ENCODE measurements at places on chromosomes 7 and 10.

DNA sequence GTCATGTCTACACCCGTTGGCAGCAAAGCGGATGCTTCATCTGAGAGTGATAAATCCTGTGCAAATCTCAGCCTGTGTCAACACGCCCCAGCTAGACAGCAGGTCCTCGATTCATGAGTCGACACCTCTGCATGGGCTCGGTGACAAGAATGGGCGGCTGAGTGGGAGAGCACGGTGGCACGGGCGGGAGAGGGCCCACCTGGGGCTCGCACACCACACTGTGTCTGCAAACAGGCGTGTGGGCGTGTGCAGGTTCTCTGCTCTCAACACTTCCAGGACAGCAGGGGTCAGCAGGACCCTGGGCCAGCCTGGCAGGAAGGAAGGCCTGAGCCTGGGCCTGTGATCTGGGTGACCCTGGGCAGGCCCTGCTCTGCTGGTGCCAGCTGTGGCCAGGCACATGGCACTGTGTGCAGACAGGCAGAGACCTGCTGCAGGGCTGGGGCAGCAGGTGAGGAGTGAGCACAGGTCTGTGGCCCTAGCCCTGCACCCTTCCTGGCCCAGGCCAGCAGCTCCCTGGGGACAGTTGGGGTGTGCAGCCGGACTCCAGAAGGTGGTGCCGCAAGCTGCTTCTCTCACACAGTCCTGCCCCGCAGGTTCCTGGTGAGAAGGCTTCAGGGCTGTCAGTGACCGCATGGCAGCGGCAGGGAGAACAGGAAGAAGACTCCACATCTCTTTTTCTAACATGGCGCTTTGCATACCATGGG, 216.4 kb downstream of the ELFN1 start:
- H3K36me3 ChIP-seq = peaks cover 18% of the 10 kb centered on the region
- H3K4me1 ChIP-seq = peaks cover 2% of the 10 kb centered on the region
- no peak overlapping the region for H3K27ac ChIP-seq

DNA sequence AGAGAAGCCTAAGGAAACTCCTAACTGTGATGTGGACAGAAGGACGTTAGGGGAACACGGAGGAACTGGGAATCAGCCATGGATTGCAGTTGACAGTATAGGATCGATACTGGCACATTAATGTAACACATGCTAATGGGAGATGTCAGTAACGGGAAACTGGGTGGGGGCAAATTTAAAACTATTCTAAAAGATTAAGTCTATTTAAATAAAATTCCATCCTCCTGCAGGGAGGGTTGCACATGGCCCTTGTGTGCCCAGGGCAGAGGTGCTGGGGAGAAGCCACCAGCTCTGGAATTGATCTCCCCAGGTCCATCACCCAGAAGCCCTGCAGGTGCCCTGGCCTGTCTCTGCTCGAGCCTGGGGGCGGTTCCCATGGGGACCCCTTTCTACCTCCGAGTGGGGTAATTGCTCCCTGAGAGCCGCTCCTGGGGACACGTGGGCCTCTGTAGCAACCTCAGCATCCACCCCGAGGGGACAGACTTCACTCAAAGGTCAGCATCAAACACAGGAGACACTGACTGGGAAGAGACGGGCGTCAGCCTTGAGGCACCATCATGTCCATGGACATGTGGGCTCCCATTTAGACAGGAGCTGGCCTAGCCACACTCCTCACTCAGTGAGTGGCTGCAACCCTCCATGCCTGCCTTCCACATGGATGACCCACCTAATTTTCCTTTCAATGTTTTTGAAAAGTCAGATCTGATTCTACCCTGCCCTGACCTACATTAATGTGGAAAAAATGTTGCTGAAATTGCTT, 21.1 kb downstream of the SCART1 start:
- no peaks in the 10 kb centered on the region for H3K36me3 ChIP-seq
- no peak for DNase-seq
- no peaks in the 10 kb centered on the region for H3K4me1 ChIP-seq
- no peak overlapping the region for H3K4me3 ChIP-seq
- H3K27ac ChIP-seq = no peak overlapping the region
- no peaks in the 10 kb centered on the region for H3K27me3 ChIP-seq

DNA sequence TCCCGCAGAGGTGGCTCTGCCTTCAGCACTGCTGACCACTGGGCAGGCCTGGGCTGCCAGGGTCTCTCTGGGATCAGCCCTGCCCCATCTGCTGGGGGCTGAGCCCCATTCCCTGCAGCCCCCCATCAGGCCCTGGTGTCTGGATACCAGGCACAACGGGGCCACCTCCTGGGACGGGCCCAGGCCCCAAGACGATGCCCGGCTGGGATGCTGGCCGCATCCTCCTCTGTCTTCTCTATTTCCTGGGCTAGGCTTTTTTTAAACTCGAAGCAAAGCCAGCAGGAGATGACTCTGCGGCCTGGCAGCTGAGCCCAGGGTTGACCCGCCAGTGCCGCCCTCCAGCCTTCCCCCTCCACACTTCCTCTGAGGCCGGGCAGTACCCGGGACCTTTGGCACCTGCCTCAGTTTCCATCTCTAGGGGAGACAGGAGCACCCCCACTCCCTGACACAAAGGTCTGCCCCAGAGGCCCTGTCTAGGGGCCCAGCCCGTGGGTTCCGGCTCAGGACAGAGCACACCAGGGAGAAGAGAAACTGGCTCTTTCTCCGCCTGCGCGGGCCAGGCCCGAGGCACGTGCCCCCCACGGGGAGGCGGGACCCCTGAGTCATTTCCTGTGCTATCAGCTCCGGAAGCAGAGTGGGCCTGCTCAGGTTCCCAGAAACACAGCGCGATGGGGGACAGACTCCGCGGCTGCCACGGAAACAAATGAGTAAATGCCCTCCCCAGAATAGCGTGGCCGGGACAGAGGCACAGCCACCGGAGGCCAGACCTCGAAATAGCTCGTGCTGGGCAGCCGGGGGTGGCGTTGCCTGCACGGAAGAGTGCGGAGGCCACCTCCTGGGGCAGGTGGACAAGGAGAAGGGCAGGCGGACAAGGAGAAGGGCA, 84.6 kb upstream of the PDGFA start:
- H3K4me1 ChIP-seq = no peaks in the 10 kb centered on the region
- no peak for DNase-seq
- no peaks in the 10 kb centered on the region for H3K27me3 ChIP-seq
- H3K4me3 ChIP-seq = no peak overlapping the region

GRCh38 chr7:3041986-3042675, 1.5 kb downstream of the CARD11 start:
- H3K27me3 ChIP-seq = no peaks in the 10 kb centered on the region
- H3K27ac ChIP-seq = no peak overlapping the region
- peaks cover 4% of the 10 kb centered on the region for H3K4me1 ChIP-seq
- no peak for DNase-seq
- no peaks in the 10 kb centered on the region for H3K36me3 ChIP-seq

DNA sequence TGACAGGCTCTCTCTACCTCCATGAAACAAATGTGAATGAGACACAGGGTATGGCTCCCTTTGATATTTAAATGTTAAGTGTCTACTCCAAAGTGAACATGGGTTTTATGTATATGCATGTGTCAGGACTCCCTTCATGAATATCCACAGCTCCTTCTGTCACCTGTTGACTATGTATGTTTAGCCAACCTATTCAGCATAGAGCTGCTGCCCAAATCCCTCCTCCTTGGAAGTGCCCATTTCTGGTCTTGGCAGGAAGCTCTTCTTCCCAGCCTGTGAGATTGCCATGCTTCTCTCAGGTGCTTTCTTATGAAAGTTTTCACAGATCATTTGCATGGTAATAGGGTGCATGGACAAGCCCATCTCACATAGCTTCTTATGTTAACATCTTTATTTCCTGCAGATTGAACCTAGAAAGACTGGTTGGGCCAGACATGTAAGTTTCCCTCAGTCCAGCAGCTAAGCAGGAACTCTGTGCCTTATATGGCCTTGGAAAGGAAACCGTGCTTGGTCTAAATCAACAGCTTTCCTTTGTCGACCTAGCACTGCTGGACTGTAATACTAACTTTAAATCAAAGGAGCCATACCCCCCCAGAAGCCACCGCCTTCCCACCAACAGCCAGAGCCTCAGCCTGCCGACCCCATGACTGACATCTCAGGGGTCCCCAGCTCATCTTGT, 288.9 kb downstream of the ADARB2 start:
- no peak overlapping the region for H3K4me3 ChIP-seq
- no peaks in the 10 kb centered on the region for H3K36me3 ChIP-seq
- H3K27ac ChIP-seq = no peak overlapping the region
- no peaks in the 10 kb centered on the region for H3K4me1 ChIP-seq
- DNase-seq = no peak

GRCh38 chr10:10959666-10960065, 58.0 kb upstream of the CELF2 start:
- no peak for DNase-seq
- no peak overlapping the region for H3K27ac ChIP-seq
- no peaks in the 10 kb centered on the region for H3K36me3 ChIP-seq

DNA sequence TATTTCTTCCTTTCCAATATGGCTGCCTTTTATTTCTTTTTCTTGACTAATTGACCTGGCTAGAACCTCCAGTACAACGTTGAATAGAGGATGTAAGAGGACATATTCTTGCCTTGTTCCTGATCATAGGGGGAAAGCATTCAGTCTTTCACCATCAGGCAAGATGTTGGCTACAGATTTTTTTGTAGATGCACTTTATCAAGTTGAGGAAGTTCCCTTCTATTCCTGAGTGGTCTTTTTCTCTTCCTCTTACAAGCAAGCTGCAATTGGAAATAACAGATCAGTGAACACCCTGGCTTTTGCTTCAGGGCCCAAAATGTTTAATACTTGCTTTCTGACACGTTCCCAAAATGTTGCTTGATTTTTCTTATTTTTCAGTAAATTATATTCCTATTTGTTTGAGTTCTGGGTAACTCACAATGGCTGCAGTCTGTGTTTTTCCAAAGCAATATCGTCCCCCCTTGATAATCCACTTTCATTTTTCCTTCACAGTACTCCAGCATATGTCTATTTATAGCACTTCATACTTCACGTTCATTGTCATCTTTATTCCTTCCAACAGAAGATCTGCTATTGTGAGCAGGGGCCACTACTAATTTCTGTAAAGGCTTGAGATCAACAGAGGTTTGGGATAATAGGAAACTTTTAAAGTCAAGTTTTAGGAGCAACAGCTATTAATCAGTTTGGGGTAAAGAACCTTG, 11.7 kb downstream of the CPEB3 start:
- H3K4me1 ChIP-seq = no peaks in the 10 kb centered on the region
- H3K27ac ChIP-seq = no peak overlapping the region
- DNase-seq = no peak
- H3K27me3 ChIP-seq = no peaks in the 10 kb centered on the region
- no peak overlapping the region for H3K4me3 ChIP-seq

All from H1 (cell line).